D721Med (cell line): ENCODE measurements at places on chromosomes 16 and 17.

- no peak for DNase-seq
Measured at GRCh38 chr16:53152329-53152728, 97.5 kb downstream of the CHD9 start.

GRCh38 chr17:81831957-81832607 is 1.0 kb downstream of the MCRIP1 start:
- DNase-seq, result no peak

GRCh38 chr16:27314161-27314723 is 468 bp downstream of the IL4R start:
- DNase-seq, result no peak

DNA sequence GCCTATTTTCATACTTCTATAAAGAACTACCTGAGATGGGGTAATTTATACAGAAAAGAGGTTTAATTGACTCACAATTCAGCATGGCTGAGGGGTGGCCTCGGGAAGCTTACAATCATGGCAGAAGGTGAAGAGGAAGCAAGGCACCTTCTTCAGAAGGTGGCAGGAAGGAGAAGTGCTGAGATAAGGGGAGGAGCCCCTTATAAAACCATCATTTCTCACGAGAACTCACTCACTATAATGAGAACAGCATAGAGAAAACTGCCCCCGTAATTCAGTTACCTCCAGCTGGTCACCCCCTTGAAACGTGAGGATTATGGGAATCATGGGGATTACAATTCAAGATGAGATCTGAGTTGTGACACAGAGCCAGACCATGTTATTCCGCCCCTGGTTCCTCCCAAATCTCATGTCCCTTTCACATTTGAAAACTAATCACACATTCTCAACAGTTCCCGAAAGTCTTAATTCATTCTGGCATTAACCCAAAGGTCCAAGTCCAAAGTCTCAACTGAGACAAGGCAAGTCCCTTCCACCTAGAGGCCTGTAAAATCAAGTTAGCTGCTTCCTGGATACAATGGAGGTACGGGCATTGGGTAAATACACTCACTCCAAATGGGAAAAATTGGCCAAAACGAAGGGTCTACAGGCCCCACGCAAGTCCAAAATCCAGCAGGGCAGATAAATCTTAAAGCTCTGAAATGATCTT is 237.7 kb downstream of the CDH13 start:
- no peak for DNase-seq

DNA sequence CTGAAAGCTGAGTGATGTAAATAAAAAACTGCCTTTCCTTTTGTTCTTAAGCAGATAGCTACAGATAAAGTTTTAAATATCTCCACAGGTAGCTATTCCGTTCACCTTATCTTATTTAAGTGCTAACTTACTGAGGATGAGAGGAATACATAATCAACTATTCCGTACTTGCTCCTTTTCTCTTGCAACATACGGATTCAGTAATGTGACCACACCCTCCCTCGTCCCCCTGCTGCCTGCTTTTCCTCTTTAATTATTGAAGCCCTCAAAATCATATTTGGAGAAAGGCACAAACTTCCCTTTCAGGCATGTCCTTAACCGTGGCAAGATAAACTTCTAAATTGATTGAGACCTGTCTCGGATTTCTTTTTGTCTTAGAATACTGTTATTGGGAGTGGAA is 101.4 kb downstream of the MAP2K4 start:
- no peak for DNase-seq

DNA sequence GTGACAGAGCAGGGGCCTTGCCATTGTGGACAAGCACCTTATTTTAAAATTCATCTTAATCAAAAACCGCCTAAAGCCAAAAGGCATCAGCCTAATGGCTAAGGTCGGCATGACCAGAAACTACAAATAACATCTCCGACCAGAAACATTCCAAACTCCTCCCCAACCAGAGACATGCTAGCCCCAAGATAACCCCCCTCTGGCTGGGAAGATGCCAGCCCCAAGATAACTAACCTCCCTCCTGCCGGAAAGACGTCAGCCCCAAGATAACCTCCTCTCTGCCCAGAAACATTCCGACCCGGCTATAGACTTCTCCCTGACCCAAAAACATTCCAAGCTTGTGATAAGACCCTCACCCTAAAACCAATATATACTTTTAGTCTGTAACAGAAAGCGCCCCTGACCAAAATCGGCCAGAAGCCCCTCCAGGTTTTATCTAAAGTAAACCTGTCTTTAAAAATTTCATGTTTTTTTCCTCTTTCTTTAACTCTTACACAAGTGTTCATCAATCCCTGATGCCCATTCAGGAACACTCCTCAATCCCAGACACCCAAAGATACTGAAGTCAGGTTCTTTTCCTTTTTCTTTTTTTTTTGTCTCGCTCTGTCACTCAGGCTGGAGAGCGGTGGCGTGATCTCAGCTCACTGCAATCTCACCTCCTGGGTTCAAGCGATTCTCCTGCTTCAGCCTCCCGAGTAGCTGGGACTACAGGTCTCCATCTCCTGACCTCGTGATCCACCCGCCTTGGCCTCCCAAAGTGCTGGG is 32.7 kb downstream of the TLE7 start:
- no peak for DNase-seq

- no peak for DNase-seq
Measured at GRCh38 chr17:20989991-20990855, 52.6 kb downstream of the USP22 start.
